Bronchus fibroblast of lung (primary cell): ENCODE measurements at places on chromosomes 13 and 19. TPM values are rescaled to one million over a fixed set of nuclear protein-coding genes. Genes with fewer than 3 reads are reported as not detected.

The RGCC gene
- total RNA-seq, result 17.8 and 27.4 TPM in 2 replicates

The ZNF699 gene
- total RNA-seq, result 6.6 and 8.6 TPM in 2 replicates

The FLT1 gene
- 0.50 and 0.59 TPM in 2 replicates for total RNA-seq

The ZNF575 gene
- total RNA-seq, result 0.17 and 0.59 TPM in 2 replicates

The C1QTNF9 gene
- total RNA-seq, result not detected in 2 replicates

The MISP3 gene
- total RNA-seq, result 0.30 and 1.2 TPM in 2 replicates

The MRI1 gene
- total RNA-seq, result 33.1 and 35.0 TPM in 2 replicates

The SULT2A1 gene
- total RNA-seq, result not detected in 2 replicates

The PROZ gene
- not detected in 2 replicates for total RNA-seq

The RASL11A gene
- 28.1 and 29.8 TPM in 2 replicates for total RNA-seq

The SLC1A6 gene
- total RNA-seq, result not detected in 2 replicates

The ZNF554 gene
- total RNA-seq, result 0.50 and 1.2 TPM in 2 replicates

The ZNF813 gene
- 2.4 and 2.8 TPM in 2 replicates for total RNA-seq

The CEACAM20 gene
- not detected in 2 replicates for total RNA-seq

The LAIR1 gene
- total RNA-seq, result not detected in 2 replicates

The OXGR1 gene
- total RNA-seq, result not detected in 2 replicates

The COX7A1 gene
- 6.6 and 13.5 TPM in 2 replicates for total RNA-seq

The WDR88 gene
- total RNA-seq, result not detected in 2 replicates

The LHFPL6 gene
- 14.0 and 14.4 TPM in 2 replicates for total RNA-seq

The ZNF541 gene
- 0.15 TPM in 1 of 2 replicates, not detected in the other for total RNA-seq

The SLC6A16 gene
- 0.59 TPM in 1 of 2 replicates, not detected in the other for total RNA-seq

The KCNRG gene
- 1.2 and 1.3 TPM in 2 replicates for total RNA-seq

The PDE4C gene
- total RNA-seq, result not detected in 2 replicates

The IGFL1 gene
- not detected in 2 replicates for total RNA-seq

The ITGBL1 gene
- 22.1 and 24.9 TPM in 2 replicates for total RNA-seq

The ZNF547 gene
- 0.59 and 1.2 TPM in 2 replicates for total RNA-seq

The CD70 gene
- not detected in 2 replicates for total RNA-seq

The KLF1 gene
- total RNA-seq, result 0.17 TPM in 1 of 2 replicates, not detected in the other

The KIR2DL4 gene
- not detected in 2 replicates for total RNA-seq

The TMEM205 gene
- total RNA-seq, result 135 and 145 TPM in 2 replicates

The A1BG gene
- total RNA-seq, result 56.7 and 57.5 TPM in 2 replicates

The SPRY2 gene
- total RNA-seq, result 17.5 and 18.3 TPM in 2 replicates

The RELB gene
- 9.9 and 11.6 TPM in 2 replicates for total RNA-seq

The NLRP4 gene
- not detected in 2 replicates for total RNA-seq

The PSG1 gene
- total RNA-seq, result not detected in 2 replicates

The OR1I1 gene
- not detected in 2 replicates for total RNA-seq

The HSH2D gene
- total RNA-seq, result not detected in 2 replicates

The SIGLEC12 gene
- total RNA-seq, result not detected in 2 replicates

The CILP2 gene
- total RNA-seq, result under 0.01 and 0.15 TPM in 2 replicates

The TMC4 gene
- 0.17 and 0.45 TPM in 2 replicates for total RNA-seq

The CYP2A6 gene
- total RNA-seq, result not detected in 2 replicates

The SERPINE3 gene
- total RNA-seq, result not detected in 2 replicates

The TEX26 gene
- total RNA-seq, result 0.17 and 0.30 TPM in 2 replicates

The ZNF709 gene
- 1.2 and 1.8 TPM in 2 replicates for total RNA-seq

The HRC gene
- not detected in 2 replicates for total RNA-seq

The ZNF560 gene
- 0.67 and 1.0 TPM in 2 replicates for total RNA-seq

The KRTDAP gene
- not detected in 2 replicates for total RNA-seq

The DZIP1 gene
- total RNA-seq, result 23.4 and 24.4 TPM in 2 replicates

The FGF22 gene
- 0.30 and 0.34 TPM in 2 replicates for total RNA-seq

The LINGO3 gene
- not detected in 2 replicates for total RNA-seq

The DIAPH3 gene
- 15.8 and 19.5 TPM in 2 replicates for total RNA-seq
